ENCODE measurements at places on chromosomes 2 and 18.
A peak's percentile ranks its signal among the peaks of the same experiment; 100 is the strongest.

- DNase-seq: no peak
Observed at GRCh38 chr2:182894174-182894573, 27.7 kb upstream of the FRZB start.

DNA sequence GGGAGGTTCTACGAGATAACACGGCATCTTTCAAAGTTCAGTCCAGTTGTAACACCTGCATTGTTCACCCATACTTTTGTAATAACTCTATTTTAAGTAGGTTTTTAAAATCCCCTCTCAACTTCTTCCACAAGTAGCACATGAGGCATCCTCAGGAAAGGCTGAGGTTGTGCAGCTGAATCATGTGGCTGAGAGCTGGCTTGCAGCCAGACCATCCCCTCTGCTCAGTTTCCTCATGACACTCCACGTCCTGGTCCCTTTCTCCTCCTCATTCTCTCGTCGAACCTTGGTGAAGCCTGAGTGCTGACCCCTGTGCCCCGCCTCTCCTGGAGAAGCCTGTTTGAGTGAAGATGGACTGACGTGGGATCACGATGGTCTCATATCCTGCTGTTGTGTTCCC, 42.5 kb downstream of the POU3F3 start:
- DNase-seq: no peak

GRCh38 chr18:37156330-37156942, 327.5 kb downstream of the KIAA1328 start:
- no peak for DNase-seq

DNA sequence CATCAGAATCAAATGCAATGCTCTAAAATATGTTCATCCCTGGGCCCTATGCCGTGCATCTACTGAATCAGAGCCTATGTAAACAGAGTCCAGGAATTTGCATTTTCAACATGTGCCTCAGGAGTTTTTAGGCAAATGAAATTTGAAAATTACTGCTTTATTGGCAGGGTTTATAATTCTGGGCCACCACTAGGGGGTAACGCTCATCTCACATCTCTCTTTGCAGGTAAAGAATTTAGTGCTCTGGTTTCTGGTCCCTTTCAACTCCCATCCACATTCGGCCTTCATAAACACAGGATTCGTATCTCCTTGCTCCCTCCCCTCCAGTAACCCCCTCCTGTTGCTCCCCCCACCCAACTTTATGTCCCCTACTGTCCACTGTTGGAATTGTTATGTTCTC, 49.3 kb downstream of the LYPD6B start:
- no peak for DNase-seq

DNA sequence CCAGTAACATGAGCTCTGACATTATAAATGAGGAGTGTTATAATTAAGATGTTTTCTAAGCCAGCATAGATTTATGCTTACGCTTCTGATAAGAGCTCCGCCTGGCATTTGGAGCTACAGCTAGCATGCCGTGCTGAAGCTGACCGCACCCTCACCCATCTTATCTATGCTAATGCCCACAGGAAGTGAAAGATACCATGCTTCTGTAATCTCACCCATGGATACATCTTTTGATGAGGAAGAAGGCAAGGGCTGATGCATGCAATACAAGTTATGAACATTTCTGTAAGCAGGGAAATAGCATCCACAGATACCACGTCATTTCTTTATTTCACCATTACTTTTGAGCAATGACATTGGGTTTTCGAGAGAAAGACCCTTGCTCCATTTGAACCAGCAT, 82.3 kb downstream of the ARL4C start:
- DNase-seq: no peak

DNA sequence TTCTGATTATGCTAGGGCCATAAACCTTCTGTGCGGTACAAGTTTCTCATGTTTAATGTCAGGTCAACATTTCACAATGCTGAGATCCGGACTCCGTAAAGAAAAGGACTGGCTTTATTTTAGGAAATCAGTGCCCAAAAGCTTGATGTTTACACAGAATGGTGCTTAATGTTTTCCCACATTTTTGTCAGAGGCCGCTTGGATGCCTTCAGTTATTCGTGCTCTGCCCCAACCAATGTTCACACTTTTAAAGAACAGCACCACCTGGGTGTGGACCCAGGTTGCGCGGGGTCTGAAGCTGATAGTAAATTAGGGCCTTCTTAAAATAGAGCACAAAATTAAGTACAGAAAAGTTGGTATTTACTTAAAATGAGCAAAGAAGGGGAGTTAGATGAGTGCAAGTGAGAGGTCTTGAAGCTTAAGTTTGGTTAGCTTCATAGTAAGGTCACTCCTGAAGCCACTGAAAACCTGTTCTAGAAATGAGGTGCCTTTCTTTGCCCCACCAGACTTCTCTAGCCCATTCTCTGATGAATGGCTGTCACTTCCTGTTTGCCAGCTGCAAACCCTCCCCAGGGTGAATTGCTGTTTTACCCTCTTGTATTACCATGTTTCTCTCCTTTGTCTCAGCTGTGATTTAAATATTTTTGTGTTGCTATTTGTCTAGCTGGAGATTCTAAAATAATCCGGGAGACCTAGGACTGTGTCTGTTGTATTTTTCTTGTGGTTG, 20.5 kb downstream of the SLC3A1 start:
- DNase-seq: no peak

GRCh38 chr2:166285215-166285614, 90.5 kb downstream of the SCN9A start:
- DNase-seq: no peak

DNA sequence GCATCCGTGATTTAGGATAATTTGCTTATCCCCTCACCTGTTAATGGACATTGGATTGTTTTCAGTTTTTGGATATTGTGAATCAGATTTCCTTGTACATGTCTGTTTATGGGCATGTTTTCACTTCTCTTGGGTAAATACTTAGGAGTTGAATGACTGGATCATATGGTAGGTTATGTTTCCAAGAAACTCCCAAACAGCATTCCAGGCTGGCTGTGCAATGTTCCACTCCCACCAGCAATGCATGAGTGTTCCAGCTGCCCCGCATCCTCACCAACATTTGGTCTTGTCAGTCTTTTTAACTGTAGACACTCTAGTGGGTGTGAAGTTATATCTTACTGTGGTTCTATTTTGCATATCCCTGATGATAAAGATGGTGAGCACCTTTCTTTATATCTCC, 8.9 kb upstream of the LRRFIP1 start:
- no peak for DNase-seq

DNA sequence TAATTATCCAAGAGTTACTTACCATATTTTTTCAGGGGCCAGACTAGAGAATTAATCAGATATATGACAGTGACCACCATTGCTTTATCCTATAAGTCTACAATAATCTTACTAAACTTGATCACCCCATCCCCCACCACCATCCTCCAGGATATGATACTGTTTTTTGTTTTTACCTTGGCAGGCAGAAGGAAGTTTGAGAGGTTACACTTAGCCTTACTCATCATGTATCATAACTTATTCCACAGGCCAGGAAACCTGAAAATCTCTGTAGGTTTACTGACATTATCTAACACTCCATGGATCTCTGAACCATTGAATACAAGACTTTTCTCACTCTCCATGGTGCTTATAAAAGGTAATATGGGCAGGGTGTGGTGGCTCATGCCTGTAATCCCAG, 602.7 kb downstream of the KCNJ3 start:
- DNase-seq: no peak

- peak; percentile 71 for DNase-seq
Observed at GRCh38 chr18:50203801-50204604, 9.1 kb upstream of the MYO5B start.

GRCh38 chr2:145323512-145323911, 803.6 kb upstream of the ZEB2 start:
- no peak for DNase-seq

- DNase-seq: no peak
Observed at GRCh38 chr2:236629961-236630872, 60.6 kb downstream of the ACKR3 start.

GRCh38 chr2:105959357-105959756, 214.6 kb downstream of the NCK2 start:
- DNase-seq: no peak

DNA sequence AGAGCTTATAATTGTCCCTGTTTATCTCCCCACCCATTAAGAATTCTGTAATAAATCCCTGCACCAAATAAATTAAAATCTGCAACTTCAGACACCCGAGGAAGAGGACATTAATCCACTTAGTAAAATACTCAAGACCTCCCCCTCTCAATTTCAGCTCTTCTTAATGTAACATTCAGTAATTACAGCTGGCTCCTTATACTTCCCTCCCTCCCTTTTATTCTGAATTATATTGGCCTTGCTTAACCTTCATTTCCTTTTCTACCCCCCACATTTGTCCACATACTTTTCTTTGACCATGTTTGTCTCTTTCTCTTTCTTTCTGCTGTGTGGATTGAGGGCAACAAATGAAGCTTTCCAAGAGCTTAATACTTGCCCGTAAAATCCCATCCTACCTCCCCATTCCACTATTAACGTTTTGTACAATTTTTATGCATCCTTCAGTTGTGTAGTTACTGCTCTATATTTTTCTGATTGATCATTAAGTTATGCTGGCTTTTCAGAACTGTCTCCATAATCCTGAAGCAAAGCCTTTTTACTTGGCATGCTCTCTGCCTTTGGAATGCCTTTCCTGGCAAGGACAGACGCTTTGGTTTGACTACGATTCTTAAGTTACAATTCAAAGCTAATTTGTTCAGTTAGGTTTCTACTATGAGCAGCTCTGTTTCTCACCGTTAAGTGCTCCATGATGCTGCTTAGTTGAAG, 580.1 kb downstream of the ZEB2 start:
- no peak for DNase-seq

DNA sequence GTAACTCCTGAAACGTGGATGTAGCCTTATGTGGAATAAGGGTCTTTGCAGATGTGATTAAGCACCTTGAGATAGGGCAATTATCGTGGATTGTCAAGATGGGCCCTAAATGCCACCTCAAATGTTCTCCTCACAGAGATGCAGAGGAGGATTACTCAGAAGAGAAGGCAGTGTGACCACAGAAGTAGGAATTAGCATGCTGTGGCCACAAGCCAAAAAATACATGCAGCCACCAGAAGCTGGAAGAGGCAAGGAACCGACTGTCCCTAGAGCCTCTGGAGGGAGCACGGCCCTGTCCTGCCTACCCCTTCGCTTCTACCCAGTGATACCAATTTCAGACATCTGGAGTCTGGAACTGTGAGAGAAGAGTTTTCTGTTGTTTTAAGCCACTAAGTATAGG, 47.3 kb upstream of the MGAT5 start:
- no peak for DNase-seq

DNA sequence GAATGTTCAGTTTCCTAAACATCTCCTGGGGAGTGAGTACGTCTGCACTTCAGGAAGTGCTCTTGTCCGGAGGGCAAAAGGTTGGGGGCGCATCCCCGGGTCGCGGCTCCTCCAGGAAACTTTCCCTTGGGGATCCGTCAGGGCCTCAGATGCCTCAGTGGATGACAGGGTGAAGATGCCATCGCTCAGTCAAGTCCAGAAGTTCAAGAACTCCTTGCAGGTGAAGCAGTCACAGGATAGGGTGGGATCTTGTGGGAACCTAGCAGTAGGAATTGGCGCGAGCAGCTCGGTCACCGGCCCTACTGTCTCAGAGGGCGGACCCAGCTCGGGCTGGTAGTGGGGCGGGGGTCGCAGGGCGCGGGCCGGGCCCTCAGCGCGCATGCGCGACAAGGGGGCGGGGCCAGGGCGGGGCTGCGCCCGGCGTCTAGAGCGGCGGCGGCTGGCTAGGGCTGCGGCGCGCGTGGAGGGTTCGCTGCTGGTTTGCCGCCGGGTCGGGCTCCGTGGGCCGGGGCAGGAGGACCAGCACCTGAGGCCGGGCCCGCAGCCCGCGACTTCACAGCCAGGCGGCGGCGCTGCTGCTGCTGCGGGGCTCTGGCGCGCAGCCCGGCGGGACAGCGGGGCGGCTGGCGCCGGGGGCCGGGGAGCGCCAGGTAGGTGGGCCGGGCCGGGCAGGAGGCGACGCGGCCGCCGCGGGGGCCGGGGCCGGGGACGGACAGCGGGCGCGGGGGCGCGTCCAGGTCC, at the start of gene INPP4A:
Gene INPP4A, plus strand, starts transcription at position 423 of the 741 bp plus-strand sequence. CDS start 75,191 bp downstream, outside the sequence.
- DNase-seq: peak; percentile 71

DNA sequence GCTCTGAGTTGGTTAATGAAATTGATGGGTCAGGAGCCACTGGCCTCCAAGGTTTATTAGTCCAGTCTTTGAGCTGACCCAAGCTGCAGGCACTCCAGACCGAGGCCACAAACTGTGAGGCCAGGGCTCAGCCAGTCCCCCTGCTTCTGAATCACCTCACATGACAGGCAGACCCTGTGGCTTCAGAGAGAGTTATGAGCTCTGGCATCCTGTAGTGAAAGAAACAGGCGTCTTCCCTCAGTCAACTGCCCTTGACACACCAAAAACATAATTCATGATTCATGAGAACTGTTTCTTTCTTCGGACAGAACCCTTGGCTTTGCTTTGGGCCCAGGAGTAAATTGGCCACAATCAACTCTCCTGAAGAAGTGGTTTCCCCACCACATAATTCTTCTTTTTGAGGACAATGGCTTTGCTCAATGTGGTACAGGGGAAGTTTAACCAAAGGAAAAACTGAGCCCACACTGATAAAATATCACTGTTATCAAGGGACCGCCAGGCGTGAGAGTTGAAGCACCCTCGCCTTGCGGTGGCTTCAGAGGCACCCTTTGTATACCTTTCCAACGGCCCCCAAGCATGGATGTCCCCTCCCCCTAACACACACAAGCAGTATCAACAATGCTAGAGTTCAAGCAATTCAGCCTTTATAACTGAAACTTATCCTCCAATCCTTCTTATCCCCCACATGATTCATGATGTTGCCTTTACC, 226.9 kb downstream of the CYRIA start:
- DNase-seq: no peak

DNA sequence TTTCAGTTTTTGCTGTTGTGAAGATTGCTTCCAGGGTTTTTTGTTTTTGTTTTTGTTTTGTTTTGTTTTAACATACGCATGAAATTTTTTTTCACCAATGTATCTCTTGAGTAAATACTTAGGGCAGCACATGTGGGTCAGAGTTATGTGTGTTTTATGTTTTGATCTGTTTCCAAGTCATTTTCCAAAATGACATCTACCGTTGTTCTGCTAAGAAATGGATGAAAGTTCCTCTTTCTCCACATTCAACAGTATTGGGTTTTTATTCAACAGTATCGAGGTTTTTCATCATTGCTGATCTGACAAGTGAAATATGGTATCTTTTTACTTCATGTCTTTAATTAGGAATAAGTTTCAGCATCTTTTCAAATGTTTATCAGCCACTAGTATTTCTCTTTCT, 16.7 kb downstream of the RNF144A start:
- DNase-seq: no peak

DNA sequence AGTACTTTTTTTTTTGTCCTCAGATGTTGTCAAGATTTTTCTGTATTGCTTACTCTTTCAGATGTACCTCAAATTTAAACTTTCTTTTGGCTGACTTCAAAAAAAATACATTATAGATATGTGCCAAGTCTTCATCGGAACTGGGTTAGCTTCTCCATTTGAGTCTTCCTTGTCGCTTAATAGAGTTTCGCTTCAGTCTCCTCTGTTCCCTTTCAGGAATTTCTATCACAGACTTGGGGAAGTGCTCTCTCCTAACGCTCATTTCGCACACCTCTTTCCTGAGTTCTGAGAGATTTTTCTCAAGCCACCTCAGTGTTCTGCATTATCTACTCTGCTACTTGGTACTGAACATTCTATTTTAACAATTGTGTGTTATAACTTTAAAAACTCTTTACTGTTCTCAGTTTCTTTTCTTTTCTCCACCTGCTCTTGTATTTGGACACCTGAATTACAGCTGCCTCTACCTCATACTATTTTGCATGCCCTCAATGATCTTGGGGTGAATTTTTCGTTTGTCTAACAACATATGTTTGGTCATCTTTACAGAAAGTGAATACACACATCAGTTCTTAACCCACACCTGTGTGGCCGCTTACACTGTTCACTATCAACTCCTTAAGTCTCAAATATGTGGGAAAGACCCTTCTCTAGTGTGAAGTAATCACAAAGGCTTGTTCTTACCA, 16.5 kb downstream of the PTPN2 start:
- DNase-seq: no peak

GRCh38 chr2:10985260-10985659, 73.5 kb downstream of the KCNF1 start:
- no peak for DNase-seq

Data from cerebellar cortex (tissue), 1 donor.